AG09309 (cell line): ENCODE measurements at places on chromosomes 12 and 14.
A peak's percentile ranks its signal among the peaks of the same experiment; 100 is the strongest.

GRCh38 chr12:68281322-68282077 is 28.1 kb upstream of the IL22 start:
- DNase-seq, result no peak

DNA sequence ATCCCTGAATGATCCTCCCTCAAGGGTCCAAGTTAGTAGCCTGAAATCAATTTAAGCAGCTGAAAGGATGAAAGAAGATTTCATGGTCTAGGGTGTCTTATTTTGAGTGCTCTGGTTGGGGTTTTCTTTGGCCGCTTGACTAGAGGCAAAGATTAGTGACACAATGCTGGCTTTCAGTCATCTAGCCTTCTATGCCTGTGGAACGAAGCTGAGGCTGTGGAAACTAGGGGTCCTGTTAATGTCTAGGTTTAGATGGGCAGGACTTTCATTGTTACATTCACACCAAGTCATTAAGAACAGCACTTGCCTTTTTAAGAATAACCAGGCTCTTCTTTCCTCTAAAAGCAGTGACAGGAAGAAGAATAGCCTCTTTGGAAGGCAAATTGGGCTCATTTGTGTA is 253.8 kb upstream of the E2F7 start:
- no peak for DNase-seq

- DNase-seq, result no peak
Measured at GRCh38 chr12:107847430-107847829, 72.9 kb downstream of the ASCL4 start.

- no peak for DNase-seq
Measured at GRCh38 chr14:94532447-94532846, 23.2 kb upstream of the SERPINA12 start.

DNA sequence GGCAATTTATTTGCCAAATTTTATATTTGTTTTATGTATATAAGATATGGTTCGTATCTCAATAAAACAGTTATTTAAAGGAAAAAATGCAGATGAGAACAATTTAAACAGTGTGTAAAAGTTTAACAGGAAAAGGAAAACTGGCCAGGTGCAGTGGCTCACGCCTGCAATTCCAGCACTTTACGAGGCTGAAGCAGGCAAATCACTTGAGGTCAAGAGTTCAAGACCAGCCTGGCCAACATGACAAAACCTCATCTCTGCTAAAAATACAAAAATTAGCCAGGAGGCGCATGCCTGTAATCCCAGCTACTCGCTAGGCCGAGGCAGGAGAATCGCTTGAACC is 22.3 kb downstream of the G2E3 start:
- DNase-seq, result no peak

- DNase-seq, result peak; percentile 17
Measured at GRCh38 chr12:24778486-24779304, 170.2 kb downstream of the BCAT1 start.

DNA sequence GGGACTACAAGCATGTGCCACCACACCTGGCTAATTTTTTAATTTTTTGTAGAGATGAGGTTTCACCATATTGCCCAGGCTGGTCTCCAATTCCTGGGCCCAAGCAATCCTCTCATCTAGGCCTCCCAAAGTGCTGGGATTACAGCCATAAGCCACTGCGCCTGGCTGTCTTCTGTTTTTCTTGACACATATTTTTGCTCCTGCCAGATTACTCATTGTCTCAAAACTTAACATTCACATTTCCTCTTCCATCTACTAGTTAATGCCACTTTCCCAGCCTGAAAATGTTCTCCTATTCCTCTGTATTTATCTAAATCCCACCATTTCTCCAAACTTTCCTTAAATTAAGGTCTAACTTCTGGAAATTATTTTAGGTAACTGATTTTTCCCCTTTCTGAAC is 36.2 kb upstream of the KCNH3 start:
- no peak for DNase-seq

DNA sequence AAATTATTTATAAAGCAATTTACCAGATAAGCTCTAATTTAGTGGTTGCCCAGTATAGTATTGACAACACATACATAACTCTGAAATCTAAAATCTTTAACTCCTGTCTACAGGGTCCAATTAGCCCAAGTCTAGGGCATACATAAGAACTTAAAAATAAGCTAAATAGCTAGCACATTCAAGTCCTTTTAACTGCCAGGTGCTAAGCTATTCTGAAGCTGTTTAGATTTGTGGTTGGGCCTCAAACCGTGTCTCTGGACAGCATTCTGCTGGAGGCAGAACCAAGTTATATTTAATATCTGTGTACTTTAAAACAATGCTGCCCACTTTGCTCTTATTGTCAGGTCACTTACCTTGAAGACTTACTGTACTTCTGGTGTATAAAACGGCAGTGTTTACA is 19.0 kb downstream of the RPS6KA5 start:
- no peak for DNase-seq

DNA sequence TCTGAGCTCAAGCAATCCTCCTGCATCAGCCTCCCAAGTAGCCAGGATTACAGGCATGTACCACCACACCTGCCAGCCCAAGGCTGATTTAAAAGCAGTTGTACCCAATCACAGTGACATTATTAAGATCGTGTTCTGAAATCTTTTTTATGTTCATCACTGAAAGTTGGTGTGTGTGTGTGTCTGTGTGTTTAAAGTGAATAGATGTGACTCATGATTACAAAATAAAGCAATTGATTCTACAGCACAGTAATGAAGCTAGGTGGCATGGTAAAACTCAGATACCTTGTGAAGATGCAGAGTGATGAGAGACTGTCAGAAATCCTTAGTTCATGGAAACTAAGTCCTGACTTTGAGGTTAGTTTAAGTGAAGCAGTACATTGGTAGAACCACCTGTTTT is 74.2 kb upstream of the ATP2B1 start:
- no peak for DNase-seq

DNA sequence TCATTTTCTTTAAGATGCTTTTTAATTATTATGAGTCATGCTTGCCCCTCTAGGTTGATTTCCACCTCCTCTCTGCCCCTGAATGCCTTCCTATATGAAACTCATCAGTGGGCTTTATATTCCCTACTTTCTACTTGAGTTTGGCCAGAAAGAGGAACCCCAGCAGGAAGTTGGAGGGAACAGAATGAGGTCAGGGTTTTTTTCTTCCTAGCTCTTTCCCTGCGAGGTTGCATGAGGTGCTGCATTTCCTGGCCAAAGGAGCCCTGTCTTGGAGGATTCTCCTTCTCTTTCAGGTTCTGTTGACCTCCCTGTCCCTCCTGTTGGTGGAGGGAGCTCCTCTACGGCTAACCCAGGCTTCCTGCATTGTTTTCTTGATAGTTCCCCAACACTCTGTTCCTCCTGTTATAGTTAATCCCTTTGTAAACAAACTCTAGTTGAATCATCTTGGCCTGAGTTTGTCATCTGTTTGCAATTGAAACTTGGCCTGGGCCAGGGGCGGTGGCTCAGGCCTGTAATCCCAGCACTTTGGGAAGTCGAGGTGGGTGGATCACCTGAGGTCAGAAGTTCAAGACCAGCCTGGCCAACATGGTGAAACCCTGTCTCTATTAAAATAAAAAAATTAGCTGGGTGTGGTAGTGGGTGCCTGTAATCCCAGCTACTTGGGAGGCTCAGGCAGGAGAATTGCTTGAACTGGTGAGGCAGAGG is 15.3 kb upstream of the SPIC start:
- DNase-seq, result no peak

DNA sequence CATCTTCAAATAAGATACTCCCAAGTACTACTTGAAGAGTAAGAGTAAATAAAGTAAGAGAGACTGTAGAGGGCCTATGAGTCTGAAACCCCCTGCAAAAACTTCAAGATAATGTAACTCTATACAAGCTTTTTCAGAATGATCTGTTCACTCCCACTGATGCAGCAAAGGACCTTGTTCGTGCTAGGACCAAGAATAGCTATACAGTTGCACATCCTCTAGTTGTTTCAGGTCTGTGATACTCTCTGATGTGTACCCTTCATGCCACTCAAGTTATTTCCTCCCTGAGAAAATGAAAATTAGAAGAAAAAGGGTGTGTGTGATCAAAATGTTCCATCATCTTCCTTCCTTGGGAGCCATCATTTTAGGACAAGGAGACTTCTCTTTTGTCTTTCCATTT is 204.4 kb downstream of the ALX1 start:
- no peak for DNase-seq

- no peak for DNase-seq
Measured at GRCh38 chr12:2118481-2119255, 65.9 kb downstream of the CACNA1C start.

DNA sequence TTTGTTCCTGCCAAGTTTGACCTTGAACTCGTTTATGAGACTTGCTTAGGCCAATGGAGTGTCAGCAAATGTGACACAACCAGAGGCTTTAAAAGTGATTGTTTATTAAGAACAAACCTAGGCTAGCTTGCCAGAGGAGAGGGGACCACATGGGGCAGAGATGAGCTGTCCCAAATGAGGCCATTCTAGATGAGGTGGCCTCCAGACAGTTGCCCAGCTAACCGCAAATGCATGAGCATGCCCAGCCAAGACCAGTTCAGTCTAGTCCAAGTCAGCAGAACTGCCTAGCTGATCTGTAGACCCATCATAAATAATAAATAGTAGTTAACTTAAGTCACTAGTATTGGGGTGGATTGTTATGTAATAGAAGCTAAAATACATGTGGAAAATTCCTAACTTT is 172.8 kb upstream of the DYRK2 start:
- no peak for DNase-seq

- no peak for DNase-seq
Measured at GRCh38 chr14:104507443-104507842, 72.1 kb upstream of the C14orf180 start.

DNA sequence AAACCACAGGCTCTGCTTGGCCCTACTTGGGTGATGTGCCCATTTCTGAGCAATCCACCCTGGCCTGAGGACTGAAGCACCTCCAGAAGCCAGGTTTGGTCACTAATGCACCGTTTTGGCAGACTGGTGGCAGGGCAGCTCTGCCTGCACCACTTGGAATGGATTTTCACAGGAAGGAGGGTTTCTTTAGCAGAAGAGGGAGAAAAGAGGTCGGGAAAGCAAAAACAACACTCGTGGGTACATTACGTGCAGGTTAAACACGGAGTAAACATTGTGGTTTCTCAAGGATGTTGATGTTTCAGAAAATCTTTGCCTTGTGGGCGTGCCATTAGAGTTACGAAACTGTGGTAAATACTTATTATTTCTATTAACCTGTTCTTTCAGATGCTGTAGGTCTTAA is 70.8 kb downstream of the KCNA5 start:
- no peak for DNase-seq

- no peak for DNase-seq
Measured at GRCh38 chr14:90355540-90356518, 24.1 kb upstream of the NRDE2 start.

GRCh38 chr14:51547260-51547659 is 104.5 kb upstream of the FRMD6 start:
- peak; percentile 97 for DNase-seq

GRCh38 chr12:107320929-107321631 is 227.7 kb upstream of the CRY1 start:
- no peak for DNase-seq

DNA sequence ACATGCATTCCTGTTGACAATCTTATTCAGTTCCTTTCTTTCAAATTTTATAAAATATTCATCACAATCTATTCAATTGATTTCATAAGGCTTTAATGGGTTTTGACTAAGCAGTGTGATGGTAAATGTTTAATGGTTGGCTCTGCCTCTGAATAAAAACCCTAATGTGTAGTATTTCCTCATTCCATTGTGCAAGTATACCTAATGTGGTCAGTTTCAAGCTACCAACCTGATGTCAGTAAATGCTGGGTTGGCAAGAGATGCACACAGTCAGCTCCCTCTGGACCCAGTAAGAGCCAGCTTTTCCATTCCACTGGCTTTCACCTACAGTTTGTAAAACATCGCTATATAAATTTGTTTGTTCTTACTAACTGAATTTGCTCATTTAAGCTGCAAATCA is 53.9 kb downstream of the METTL25 start:
- no peak for DNase-seq

DNA sequence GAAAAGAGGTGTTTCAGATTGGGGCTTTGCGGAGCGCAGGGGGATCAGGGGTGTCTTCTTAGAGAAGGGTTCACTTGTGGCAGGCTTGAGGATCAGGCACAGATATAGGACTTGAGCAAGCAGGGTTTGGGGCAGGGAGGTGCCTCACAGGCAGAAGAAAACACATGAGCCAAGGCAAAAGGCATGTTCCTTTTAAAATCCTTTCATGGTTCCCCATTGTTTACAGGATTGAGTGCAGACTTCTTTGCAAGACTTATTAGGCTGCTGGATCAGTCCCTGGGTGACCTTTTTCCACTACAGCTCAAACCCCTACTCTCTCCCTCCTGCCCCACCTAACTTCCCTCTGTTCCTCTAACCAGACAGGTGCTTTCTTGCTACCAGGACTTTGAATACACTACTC is 19.7 kb downstream of the HSPB8 start:
- no peak for DNase-seq

DNA sequence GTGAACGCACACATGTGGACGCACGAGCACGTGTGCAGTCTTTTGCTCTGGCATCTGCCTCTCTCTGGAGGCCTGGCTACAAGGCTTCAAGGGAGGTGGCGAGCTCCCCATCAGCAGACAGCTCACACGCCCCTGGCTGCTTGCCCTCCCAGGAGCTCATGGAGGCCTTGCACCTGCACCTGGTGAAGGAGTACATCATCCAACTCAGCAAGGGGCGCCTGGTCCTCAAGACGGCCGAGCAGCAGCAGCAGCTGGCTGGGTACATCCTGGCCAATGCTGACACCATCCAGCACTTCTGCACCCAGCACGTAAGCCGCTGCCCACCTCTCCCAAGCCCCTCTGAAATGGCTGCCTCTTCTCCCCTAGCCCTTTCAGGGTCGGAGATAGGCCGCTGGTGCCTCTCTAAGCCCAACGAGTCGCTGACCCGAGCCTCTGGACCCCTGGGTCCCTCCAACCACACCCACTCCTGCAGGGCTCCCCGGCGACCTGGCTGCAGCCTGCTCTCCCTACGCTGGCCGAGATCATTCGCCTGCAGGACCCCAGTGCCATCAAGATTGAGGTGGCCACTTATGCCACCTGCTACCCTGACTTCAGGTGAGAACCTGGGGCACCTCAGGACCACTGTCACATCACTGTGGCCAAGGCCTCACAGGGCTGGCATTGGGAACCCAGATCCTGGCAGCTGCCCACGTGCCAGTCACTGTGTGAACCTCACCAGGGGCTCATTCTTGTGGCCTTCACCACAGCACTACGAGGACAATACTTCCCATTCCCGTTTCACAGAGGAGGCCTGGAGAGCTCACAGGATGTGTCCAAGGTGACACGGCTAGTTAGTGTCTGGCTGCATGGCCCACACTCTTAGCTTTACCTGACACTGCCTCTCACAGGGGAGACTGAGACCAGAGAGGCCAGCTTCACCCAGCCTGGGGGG is 10.2 kb downstream of the TNFAIP2 start:
- no peak for DNase-seq

DNA sequence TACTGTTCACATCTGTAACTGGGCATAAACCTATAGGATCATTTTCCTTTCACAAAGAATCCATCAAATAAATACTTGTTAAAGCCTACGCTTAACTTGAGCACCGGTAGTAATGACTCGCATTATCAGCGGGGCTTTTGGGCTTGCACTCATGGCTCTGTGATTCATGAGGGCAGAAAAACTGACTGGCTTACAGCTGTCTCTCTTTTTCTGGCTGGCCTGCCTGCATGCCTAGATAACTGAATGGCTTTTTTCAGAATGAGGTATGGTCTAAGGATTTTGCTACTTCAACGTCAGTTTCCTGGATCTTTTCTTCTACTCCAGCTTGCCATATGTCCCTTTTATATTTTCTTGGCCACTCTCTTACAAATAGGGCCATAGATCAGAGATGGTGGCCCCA is 531.1 kb downstream of the NRXN3 start:
- DNase-seq, result no peak
